Endodermal cell (in vitro differentiated cells): ENCODE measurements at places on chromosomes 11 and 22.
A peak's percentile ranks its signal among the peaks of the same experiment; 100 is the strongest.

DNA sequence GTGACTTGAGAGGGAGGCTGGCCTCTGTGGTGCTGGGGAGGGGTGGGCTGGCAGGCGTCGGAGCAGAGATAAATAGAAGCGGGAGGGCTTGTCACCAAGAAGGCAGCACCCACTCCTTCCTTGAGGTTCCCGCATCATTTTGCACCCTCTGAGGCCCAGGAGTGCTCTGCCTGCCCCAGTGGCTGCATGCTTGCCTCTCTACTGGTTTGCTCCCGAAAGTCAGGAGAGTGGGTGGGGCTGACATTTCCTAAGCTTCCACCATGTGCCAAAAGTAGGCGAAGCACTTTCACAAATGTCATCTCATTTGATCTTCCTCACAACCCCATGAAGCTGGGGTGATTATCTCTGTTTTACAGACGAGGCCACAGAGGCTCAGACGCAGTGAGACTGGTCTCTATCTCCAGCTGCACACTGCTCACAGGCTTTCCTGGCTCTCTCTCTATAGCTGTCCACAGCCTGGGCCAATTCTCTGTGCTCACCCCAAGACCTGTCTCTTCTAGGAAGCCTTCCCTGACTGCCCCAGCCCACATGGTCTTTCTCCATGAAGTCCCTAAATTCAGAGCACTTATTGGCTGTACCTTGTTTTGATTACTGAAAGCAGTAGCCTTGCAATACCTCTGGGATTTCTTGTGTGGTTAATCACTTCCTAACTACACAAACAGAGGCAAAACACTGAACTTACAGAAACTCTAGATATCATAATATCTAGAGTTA, 2.6 kb upstream of the UCP3 start:
- no peak for DNase-seq

GRCh38 chr11:47668665-47669064, 26.3 kb upstream of the MTCH2 start:
- no peak for DNase-seq

GRCh38 chr22:30829901-30830550, 135.4 kb downstream of the OSBP2 start:
- no peak for DNase-seq

- no peak for DNase-seq
Observed at GRCh38 chr11:72381584-72382090, 52.7 kb downstream of the CLPB start.

- DNase-seq, result no peak
Observed at GRCh38 chr11:95711162-95711944, 78.2 kb downstream of the FAM76B start.

- DNase-seq, result no peak
Observed at GRCh38 chr22:22075382-22076163, 93.0 kb upstream of the TOP3B start.

- DNase-seq, result peak; percentile 60
Observed at GRCh38 chr11:57210781-57211180, 26.3 kb downstream of the APLNR start.

- DNase-seq, result no peak
Observed at GRCh38 chr11:132036746-132037466, 666.5 kb downstream of the NTM start.
